ENCODE measurements at places on chromosomes 16 and 17.
A peak's percentile ranks its signal among the peaks of the same experiment; 100 is the strongest.

DNA sequence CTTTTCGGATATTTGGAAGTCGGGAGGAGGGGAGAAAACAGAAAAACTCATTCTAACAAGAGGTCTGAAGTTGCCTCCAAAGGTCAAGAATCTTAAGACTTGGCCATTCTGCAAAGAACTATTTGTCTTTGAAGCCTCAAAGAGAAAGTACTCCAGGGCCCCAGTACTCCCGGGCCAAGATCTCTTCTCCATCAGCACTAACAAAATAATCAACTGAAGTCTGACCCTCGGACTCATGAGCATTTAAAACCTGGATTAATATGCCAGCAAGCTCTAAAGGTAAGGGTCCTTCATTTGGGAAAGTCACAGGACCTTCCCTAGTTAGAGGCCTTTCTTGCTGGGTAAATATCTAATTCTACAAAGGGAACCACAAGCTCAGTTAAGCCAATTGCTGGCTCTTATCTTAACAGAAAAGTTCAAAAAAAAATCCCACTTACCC, 4.5 kb downstream of the AXIN2 start:
- no peak for DNase-seq

- no peak for DNase-seq
These were observed 34.1 kb downstream of the ABAT start for GRCh38 chr16:8708536-8708935.

DNA sequence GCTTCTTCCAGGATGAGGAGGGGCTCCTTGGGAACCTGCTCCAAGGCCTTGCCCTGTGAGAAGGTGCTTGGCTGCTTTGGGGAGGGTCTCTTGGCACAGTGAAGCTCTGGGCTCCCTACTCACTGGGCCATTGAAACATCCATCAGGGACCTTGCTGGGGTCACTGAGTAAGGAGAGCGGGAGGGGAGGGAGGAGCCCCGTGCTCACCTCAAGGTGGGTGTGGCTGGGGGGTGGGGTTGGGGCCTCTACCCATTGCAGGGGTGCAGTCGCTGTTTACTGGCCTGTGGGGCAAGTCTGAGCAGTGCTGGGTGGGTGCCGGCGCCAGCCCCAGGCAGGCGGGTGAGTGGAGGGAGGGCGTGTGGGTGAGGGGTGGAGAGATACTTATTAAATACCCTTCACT, 9.9 kb downstream of the TNS4 start:
- no peak for DNase-seq

DNA sequence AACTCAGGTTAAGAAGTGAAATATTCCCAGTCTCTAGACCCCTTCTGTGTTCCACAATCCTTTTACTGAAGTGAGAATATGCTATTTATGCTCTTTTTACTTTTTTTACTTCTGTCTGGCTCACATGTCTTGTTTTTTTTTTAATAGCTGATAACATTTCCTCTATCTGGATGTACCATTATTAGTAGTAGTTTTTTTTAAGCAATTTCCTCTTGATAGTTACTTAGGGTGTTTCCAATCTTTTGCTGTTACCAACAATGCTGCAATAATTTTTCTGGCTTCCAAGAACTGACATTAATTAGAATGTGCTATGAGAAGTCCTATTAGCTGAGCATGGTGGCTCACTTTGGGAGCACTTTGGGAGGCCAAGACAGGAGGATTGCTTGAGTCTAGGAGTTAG, 32.0 kb downstream of the KSR1 start:
- DNase-seq = no peak

DNA sequence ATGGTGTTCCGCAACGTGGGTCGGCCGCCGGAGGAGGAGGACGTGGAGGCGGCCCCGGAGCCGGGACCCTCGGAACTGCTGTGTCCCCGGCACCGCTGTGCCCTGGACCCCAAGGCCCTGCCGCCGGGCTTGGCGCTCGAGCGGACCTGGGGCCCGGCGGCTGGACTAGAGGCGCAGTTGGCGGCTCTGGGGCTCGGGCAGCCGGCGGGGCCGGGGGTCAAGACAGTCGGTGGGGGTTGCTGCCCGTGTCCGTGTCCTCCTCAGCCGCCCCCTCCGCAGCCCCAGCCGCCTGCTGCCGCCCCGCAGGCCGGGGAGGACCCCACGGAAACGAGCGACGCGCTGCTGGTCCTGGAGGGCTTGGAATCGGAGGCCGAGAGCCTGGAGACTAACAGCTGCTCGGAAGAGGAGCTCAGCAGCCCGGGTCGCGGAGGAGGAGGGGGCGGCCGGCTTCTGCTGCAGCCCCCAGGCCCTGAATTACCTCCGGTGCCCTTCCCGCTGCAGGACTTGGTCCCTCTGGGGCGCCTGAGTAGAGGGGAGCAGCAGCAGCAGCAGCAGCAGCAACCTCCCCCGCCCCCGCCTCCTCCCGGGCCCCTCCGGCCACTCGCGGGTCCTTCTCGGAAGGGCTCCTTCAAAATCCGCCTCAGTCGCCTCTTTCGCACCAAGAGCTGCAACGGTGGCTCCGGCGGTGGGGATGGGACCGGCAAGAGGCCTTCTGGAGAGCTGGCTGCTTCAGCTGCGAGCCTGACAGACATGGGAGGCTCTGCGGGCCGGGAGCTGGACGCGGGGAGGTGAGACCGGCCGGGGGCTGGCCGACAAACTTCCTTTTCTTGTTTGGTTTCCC, 821 bp downstream of the SOCS7 start:
- DNase-seq = peak; percentile 42

Data from activated CD8-positive, alpha-beta T cell treated with anti-CD3 and anti-CD28 coated beads for 36 hours (primary cell).